ENCODE measurements at places on chromosomes 3 and 15.
A peak's percentile ranks its signal among the peaks of the same experiment; 100 is the strongest.

- DNase-seq: peak; percentile 69
Measured at GRCh38 chr15:101641129-101641764, 10.9 kb downstream of the TM2D3 start.

DNA sequence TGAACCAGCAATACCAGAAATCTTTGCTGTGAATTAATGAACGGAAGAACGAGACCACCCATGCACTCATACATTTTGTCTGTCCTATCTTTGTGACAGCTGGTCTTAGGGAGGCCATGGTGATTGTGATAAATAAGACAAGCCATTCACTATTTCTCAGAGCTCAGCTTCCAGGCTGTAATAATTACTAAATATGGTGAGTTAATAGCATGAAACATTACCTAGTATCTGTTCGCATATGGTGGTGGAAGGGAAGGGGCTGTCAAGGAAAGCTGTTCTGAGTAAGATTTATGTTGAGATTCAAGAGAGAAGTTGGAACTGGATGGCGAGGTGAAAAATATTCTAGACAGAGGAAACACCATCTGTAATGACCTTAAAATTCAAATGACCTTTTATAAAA is 719.0 kb upstream of the ZNF385D start:
- no peak for DNase-seq

DNA sequence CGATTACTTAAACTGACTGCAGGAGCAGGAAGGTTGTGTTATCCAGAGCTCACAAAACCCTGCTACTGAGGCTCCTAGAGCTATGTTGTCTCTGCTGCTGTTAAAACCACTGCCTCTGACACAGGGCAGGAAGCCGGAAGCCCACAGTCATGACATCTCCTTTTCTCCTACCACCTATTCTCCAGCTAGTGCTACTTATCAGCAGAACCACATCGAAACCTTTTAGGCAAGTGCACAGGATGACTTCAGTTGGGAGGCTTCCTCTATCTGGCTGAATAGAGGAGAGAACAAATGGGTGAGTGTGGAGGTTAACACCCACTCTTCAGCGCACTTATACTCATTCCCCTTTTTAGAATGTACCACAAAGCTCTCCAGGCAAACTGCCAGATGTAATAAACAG is 638.0 kb downstream of the OTOL1 start:
- DNase-seq: no peak

GRCh38 chr3:29614954-29615353 is 334.1 kb downstream of the RBMS3 start:
- no peak for DNase-seq

DNA sequence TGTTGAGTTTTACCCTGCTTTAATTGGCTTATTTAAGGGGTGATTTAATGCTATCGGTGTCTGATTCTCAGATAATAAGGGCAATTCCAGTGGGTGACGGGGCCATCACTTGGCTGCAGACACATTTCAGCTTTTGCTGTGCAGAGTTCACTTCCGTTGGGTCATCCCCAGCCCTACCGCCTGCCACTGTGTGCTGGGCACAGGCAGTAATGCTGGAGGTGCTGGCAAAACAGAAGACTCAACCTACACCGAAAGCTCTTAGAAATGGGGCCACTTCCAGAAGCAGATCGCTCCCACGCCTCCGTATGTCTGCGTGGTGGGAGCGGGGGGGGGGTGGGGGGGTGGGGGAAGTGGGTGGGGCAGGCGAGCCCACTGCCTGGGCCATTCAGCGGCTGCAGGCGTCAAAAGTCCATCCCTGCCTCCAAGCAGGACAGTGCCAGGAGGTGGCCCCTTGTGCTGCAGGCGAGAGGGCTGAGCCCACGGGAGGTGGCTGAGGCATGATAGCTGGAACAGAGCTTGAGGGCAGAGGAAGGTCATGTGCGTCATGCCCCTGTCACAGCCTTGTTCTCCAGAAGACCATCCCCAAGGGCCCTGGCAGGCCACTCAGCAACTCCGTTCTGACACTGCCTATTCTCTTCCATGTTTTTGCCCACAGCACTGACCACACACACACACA is 128.3 kb downstream of the ATP10A start:
- DNase-seq: no peak

DNA sequence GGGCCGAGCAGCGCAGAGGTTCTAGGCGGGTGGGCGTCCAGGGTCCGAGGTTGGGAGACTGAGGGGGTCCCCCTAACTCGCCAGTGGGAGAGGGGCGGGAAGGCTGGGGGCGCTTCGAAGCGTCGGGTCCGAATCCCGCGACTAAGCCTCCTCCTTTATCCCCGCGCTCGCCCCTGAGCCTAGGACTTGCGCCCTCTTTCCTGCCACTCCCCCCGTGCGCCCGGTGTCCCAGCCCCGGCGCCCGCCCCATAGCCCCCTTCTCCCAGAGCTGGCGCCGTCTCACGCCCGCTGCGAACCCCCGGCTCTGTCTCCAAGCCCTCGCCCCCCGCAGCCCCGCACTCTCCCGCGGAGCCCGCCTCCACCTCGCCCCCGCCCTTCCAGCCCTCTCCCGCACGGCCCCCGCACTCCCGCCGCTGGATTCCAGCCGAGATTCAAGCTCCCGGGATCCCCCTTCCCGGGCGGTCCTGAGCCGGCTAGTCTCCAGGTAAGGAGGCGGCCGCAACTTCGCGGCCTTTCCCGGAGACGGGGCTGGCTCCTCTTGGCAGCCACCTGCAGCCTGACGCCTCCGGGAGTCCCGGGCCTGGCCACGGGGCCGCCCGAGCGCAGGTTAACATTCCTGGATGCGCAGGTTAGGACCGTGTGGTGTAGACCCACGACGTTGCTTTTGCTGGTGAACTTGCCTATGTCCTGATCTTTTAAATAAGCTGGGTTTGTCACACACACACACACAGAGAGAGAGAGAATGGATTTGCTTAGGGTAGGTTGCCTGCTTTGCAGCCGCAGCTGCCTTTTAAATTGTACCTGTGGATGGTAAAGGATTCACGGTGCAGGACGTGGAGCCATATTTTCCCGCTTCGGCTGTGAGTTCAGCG is 563 bp downstream of the PXYLP1 start:
- DNase-seq: no peak

DNA sequence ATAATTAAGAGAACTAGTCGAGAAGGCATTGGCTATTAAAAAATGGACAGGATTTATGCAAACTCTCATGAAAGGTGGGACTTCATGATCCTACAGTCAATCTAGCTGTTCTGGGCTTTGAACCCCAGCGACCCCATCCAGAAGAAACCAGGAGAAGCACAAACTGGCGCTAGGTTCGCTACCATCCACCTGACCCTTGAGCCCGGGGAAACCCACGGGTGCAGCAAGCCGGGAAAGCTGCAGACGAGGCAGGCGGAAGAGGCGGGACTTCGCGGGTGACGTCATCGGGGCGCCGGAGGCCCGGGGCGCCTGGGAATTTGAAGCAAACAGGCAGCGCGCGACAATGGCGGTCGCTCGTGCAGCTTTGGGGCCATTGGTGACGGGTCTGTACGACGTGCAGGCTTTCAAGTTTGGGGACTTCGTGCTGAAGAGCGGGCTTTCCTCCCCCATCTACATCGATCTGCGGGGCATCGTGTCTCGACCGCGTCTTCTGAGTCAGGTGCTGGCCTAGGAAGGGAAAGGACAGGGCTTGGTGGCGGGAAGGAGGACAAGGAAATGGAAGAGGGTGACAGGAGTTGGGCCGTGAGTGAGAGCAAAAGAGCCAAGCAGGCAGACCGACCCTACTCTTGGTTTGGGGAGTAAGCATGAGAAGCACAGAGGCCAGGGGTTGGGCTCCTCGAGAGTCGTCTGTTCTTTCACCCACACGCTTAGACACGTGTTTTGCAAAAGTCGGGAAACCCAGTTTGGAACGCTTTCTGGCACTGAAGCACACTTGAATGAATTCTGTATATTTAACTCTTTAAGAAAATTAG is at the start of gene UMPS:
UMPS (plus strand) TSS at position 324 of the 812 bp plus-strand sequence; CDS start at position 344, 20 bp downstream.
- DNase-seq: peak; percentile 91

GRCh38 chr3:86695752-86696151 is 295.2 kb downstream of the VGLL3 start:
- DNase-seq: no peak

GRCh38 chr15:79283252-79284048 is 928 bp downstream of the ANKRD34C start:
- peak; percentile 37 for DNase-seq

- no peak for DNase-seq
Measured at GRCh38 chr15:64701482-64702184, 73.8 kb downstream of the RBPMS2 start.

- no peak for DNase-seq
Measured at GRCh38 chr3:168645180-168645579, 549.5 kb upstream of the GOLIM4 start.

- no peak for DNase-seq
Measured at GRCh38 chr3:189517981-189518380, 113.2 kb upstream of the TP63 start.

GRCh38 chr3:42192334-42193200 is 73.4 kb downstream of the CCK start:
- DNase-seq: no peak

DNA sequence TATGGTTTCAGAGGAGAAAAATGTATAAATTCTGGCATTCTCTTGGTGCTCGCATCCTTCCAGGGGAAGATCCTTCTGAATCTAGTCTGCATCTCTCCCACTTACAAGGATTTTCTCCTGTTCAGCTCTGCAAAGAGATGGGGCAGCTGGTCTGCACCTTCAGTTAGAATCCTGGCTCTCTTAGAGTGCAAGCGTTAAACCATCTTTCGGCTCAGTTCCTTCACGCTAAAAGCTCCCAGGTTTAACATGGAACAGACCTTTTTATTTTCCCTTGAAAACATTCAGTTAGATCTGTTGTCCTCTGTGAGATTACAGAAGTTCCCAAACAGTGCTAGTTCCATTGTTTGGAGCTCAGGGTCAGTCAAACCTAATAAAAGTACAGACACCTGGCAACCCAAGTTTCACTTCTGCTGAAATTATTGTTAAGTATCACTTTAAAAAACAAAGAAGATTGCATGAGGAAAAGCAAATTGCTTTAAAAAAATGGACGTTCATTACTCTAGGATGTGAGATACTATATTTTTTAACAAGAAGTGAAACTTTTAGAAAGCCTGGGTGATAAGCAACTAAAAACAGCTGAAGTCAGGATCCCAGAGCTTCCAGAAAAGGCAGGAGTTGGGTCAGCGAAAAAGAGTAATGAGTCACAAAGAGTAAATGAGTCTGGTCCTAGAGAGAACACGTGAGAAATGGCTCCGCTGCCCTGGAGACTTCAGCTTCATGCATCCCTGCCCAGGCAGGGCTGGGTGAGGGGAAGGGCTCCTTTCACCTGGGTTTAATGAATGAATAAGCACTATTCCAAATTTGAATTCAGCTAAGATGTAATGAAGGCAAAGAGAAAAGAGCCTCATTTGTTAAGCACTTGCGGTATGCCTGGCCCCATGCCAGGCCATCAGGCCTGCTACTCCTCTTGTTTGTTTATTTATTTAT is 63.3 kb downstream of the ABTB1 start:
- no peak for DNase-seq
